NCI-H460 (cell line): ENCODE measurements at places on chromosomes 2 and 18.
A peak's percentile ranks its signal among the peaks of the same experiment; 100 is the strongest.

GRCh38 chr18:45684341-45685115 is 39.5 kb upstream of the SLC14A1 start:
- DNase-seq, result no peak

DNA sequence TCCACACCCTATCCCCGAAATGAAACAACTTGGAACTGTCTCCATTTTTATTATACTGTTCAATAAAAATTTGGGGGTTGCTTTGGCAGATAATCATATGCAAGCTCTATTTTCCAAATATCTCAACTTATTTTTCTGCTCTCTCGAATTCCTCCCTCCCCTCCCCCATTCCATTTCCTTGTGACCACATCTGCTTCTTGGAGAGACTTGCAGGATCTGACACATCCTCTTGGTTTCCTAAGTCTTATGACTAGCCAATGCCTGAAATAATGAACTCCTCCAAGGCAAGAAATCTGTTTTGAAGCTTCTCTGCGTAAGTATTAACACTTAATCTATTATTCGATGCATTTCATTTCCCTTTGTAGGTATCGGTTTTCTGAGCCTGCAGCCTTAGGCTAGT is 16.1 kb downstream of the TGIF1 start:
- DNase-seq, result no peak

GRCh38 chr18:52845036-52845435 is 505.0 kb downstream of the DCC start:
- DNase-seq, result no peak

GRCh38 chr2:162934191-162934590 is 95.6 kb upstream of the KCNH7 start:
- DNase-seq, result no peak

DNA sequence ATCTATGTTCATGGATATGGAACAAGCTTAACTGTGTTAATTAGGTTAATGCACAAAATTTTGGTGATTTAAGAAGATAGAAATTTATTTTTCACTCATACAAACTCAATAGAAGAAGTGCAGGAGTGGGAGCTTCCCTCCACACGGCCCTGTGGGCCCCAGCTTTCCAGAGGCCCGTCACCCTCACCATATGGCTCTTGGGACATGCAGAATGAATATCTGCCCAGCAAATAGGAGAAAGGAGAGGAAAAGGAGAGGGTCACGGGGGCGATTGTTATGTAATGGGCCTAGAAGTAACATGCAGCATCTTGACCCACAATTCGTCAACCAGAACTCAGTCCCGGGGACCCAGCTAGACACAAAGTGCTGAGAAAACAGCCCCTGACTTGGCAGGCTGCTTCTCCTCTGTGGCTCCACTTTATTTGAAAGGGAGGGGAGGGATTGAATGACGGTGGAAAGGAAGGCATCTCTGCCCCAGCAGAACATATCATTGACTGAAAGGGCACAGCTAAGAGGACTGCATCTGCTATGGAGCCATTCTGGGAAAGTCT is 648.2 kb upstream of the ID2 start:
- DNase-seq, result no peak

DNA sequence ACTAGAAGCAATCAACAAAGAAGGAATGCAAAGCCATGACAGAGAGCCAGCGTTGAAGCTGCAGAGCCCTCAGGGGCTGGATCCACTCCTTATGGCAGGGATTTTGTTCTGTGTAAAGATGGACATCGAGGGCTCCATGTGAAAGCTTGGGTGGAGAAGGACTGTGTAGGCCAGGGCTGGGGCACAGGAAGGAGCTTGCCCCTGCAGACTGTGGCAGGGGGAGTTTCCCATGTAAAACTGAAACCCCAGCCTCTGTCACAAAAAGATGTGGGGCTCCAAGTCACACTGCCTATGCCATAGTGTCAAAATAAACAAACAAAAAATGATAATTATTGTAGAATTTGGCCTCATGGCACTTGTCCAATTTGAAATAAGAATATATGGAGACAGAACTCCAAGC is 408.7 kb upstream of the HS6ST1 start:
- no peak for DNase-seq

GRCh38 chr2:177908824-177909223 is 163.8 kb downstream of the PDE11A start:
- no peak for DNase-seq

- DNase-seq, result no peak
Measured at GRCh38 chr2:147495734-147496133, 349.1 kb upstream of the ACVR2A start.

GRCh38 chr2:84807063-84807485 is 73.8 kb downstream of the TRABD2A start:
- peak; percentile 92 for DNase-seq

DNA sequence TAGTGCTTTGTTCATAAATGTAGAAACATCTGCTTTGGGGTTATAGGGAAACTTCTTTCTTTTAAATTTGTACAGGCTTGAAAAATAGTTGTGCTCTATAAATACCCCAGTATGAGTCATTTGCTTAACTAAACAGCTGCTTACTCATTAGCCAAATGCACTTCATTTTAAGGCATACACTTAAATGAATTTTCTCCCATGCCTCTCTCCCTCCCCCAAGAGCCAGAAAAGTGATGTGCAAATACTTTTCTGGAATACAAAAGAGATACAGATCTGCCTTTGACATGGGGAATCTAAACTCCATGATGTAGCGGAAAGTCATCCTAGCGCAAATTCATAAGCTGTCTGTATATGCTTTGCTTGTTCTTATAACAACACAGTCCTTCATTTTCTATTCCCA is 469.4 kb downstream of the DLGAP1 start:
- no peak for DNase-seq

GRCh38 chr2:19545507-19545906 is 187.1 kb upstream of the OSR1 start:
- no peak for DNase-seq

DNA sequence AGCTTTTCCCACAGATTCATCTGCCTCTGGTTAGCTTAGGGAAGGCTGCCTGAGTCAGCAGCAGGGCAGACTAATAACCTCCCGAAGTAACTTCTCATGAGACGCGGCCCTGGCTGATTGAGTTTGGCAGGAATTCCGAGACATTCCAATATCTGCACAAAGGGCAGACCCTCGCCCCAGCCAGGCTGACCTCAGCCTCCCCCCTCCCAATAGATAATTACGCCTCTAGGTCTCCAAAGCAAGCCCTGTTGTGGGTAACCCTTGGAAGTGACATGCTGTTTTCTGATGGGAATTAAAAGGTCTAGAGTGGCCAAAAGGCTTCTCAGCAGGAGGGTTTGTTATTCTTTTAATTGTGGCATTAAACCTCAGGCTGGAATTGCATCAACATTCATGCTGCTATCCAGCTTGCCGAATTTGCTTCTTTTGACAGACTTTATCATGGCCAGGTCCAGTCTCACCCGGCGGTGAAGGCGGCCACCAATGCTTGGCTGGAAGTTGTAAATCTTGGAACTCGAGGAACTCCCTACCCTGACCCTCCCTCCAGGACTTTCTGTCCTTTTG is 98.0 kb upstream of the SLC14A2 start:
- no peak for DNase-seq

- peak; percentile 88 for DNase-seq
Measured at GRCh38 chr2:217277646-217278398, 418.0 kb upstream of the TNP1 start.

DNA sequence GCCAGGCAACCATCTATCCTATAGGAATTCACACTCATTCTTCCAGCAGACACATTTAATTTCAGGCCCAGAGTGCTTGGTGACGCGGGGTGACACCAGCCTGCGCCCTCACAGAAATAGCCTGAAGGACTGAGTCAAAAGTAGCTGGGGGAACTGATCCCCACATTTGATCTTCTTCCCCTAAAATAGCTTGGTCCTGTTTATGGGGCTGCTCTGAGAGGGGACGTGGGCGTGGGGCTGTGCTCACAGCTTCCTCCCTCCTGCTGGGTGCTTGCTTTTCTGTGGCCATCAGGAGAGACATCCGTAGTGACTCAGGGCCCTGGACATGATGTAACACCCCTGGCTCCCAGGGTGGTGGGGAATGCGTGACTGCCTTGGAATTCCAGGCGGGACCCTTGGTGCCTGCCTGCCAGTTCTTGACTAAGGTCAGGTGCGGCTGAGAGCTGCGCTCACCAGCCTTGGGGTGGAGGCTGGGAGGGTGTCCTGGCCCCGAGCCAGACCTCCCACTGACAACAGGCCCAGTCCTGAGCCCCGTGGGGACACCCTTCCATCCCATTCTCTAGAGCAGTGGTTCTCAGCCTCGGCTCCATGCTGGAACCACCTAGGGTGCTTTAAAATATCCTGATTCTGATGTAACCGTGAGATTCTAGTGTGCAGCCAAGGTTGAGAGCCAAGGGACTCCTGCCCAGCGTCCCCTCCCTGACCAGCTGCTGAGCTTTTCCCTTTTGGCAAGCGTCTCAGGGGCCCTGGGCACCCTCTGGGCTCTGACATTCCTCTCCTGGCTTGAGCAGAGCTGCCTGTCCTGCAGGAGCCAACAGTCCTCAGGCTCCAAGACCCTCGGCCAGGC is 47.4 kb upstream of the SMAD7 start:
- DNase-seq, result peak; percentile 91

DNA sequence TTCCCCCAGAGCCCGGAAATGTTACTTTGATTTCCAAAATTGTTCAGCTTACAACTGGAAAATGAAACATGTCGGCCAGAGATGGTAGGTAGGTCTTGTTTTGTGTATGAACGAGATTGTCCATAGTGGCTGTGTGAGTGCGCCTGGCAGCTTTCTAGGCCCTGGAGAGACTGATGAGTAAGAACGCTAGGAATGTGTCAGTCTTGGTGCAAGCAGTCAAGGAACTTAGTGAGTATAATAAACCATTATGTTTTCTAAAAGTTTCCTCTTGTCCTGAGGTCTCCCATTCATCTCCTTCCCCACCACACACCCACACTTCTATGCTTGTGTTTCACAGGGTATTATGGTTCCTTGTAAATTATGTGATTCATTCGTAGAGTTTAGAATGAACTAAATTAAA is 234.2 kb downstream of the CDH2 start:
- no peak for DNase-seq
